ENCODE measurements at places on chromosomes 3 and 15.

DNA sequence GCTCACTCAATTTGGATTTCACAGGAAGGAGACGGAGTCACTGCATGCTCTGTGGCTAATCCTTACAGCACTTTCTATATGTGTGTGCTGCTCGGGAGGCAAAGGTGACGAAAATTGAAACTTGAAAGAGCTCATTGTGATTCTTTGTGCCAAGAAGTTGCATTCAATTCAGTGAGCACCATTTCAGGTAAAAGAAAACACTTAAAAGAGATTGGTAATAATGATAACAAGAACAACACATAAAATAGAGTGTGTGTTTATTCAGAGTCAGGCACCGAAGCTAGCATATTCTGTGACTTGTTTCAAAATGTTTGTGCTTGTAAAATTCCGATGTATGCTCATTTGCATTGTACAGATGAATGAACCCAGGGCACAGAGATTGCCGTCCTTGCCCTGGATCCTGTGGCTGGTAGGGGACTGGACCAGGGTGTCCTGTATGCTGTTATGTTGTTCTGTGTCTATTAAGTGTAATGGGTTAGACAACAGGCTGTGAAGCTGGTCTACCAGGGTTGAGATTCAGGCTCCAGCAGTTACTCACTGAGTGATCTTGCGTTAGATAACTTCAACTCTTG lies 193.3 kb upstream of the PROK2 start:
- DNase-seq = no peak
- no peak overlapping the region for H3K4me3 ChIP-seq
- H3K27me3 ChIP-seq = peaks cover 1% of the 10 kb centered on the region
- H3K4me1 ChIP-seq = no peaks in the 10 kb centered on the region

- no peak for DNase-seq
- H3K27me3 ChIP-seq = no peaks in the 10 kb centered on the region
- H3K4me1 ChIP-seq = peaks cover 7% of the 10 kb centered on the region
- H3K4me3 ChIP-seq = no peak overlapping the region
- no peak overlapping the region for H3K27ac ChIP-seq
Observed at GRCh38 chr3:150367757-150368156, 40.3 kb upstream of the TSC22D2 start.

DNA sequence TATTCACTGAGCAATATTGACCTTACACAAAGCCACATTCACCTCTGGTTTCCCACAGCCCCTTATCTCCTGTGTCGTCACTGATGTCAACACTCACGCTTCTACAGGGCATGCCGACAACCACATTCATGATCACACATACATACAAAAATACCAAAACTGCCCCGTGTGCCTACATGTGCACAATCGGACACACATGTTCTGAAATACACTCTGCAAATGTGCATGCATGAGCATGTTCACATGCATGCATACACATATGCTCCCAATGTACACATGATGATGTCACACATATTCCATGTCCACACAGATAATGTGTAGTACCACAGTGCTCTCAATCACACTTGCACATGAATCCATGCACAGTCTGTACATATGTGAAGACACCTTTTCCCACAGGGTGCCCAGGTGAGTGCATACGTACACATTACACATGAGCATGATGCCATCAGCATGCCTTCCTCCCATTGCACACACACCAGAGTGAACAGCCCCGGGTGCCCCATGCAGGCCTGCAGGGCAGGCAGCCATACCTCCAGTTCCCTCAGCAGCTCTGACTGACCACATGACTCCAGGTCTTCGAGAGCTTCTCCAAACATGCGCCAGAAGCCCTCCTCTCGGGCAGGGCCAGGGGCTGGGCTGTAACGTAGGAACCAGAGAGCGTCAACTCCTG lies 37.0 kb downstream of the GRIP2 start:
- no peak overlapping the region for H3K4me3 ChIP-seq
- H3K36me3 ChIP-seq = peaks cover 5% of the 10 kb centered on the region
- no peaks in the 10 kb centered on the region for H3K27me3 ChIP-seq
- no peak overlapping the region for H3K27ac ChIP-seq

GRCh38 chr3:38960953-38961622 lies 90.7 kb downstream of the SCN11A start:
- no peak overlapping the region for H3K4me3 ChIP-seq
- H3K27me3 ChIP-seq = peaks cover 2% of the 10 kb centered on the region
- H3K27ac ChIP-seq = no peak overlapping the region
- peak; percentile 65 for DNase-seq
- no peaks in the 10 kb centered on the region for H3K36me3 ChIP-seq

- no peak overlapping the region for H3K27ac ChIP-seq
- H3K27me3 ChIP-seq = peaks cover 1% of the 10 kb centered on the region
- DNase-seq = no peak
- H3K4me1 ChIP-seq = peaks cover 3% of the 10 kb centered on the region
Observed at GRCh38 chr3:142981108-142981507, 17.6 kb upstream of the PAQR9 start.

- H3K4me3 ChIP-seq = no peak overlapping the region
- no peaks in the 10 kb centered on the region for H3K36me3 ChIP-seq
- no peaks in the 10 kb centered on the region for H3K4me1 ChIP-seq
- no peaks in the 10 kb centered on the region for H3K27me3 ChIP-seq
Observed at GRCh38 chr3:43727930-43728329, 37.2 kb downstream of the ABHD5 start.

DNA sequence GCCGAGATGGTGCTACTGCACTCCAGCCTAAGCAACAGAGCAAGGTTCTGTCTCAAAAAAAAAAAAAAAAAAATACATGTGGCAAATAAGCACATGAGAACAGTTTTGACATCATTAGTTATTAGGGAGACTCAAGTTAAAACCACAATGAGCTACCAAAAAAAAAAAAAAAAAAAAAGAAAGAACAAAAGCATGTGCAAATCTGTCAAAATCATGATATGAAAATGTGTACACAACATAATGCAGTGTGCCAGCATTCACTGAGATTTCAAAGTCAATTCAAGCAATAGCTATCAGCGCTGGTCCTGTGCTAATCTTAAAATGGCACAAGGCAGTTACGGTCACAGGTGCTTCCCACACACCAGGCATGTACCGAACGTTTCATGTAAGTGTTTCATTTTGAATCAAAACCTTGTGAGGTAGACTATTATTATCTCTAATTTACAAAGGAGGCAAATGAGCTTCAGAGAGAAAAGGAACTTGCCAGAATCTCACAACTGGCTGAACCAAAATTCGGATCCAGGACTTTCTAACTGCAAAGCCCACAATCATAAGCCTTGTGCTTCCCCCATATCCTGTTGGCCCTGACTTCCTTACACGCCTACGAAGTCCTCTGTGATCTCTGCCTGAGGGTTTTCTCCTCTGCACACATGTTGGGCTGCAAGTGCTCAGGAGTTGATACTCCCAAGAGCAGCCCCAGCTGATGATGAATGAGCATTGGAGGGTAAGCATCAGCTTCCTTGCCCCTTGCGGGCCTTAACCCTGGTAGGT lies 200.1 kb upstream of the PROK2 start:
- H3K4me1 ChIP-seq = peaks cover 21% of the 10 kb centered on the region
- no peaks in the 10 kb centered on the region for H3K36me3 ChIP-seq
- DNase-seq = no peak
- H3K4me3 ChIP-seq = no peak overlapping the region
- H3K27me3 ChIP-seq = no peaks in the 10 kb centered on the region
- no peak overlapping the region for H3K27ac ChIP-seq

GRCh38 chr15:70291305-70292075 lies 193.8 kb upstream of the TLE3 start:
- no peak for DNase-seq
- peaks cover 19% of the 10 kb centered on the region for H3K4me1 ChIP-seq
- no peaks in the 10 kb centered on the region for H3K36me3 ChIP-seq
- H3K27me3 ChIP-seq = peaks cover 7% of the 10 kb centered on the region

DNA sequence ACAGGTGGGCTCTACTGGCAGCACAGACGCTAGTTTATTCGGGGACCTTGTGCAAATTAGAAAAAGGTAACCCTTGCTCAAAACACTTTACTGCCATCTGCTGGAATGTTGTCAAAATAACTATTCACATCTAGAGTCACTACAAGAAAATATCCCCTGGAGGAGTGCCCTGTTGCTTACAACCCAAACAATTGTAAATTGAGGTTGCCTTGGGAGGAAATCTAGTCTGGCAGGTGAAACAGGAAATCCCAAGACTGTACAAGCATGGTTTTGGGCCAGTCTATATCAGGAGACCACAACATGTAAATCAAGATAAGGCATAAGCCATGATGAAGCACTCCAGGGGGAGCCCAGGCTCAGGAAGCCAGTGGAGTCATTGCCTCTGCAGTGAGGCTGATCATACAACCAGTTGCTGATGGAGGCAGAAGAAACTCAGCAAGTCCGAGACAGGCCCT lies 136.8 kb upstream of the ACP3 start:
- H3K4me3 ChIP-seq = no peak overlapping the region
- H3K4me1 ChIP-seq = peaks cover 7% of the 10 kb centered on the region
- H3K36me3 ChIP-seq = no peaks in the 10 kb centered on the region
- no peaks in the 10 kb centered on the region for H3K27me3 ChIP-seq
- DNase-seq = peak; percentile 31
- no peak overlapping the region for H3K27ac ChIP-seq

DNA sequence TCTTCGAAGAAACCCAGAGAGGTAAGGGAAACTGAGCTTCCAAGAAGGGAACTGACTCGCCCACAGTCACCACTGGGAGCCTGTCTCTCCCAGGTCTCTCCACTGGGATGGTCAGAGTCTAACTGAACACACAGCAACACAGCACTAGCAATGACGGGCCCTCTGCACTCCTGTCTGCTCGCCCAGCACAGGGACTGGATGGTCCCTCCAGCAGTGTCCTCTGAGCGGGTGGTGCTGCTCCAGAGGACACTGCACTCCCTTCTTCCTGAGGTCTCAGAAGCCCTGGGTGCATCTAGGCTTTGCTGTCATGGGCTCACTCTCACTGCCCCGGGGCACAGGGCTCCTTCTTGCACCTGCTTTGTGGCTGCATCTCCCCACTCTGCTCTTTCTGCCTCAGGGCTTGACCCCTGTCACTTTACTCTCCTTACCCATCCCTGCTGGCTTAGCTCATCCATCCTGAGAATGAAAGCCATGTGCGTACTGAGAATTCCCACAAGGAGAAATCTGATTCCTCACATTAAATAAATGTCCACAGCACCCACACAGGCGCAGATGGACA lies 356.6 kb downstream of the GABRG3 start:
- no peak overlapping the region for H3K27ac ChIP-seq
- no peak for DNase-seq
- no peaks in the 10 kb centered on the region for H3K36me3 ChIP-seq
- no peaks in the 10 kb centered on the region for H3K4me1 ChIP-seq
- H3K27me3 ChIP-seq = no peaks in the 10 kb centered on the region
- no peak overlapping the region for H3K4me3 ChIP-seq

DNA sequence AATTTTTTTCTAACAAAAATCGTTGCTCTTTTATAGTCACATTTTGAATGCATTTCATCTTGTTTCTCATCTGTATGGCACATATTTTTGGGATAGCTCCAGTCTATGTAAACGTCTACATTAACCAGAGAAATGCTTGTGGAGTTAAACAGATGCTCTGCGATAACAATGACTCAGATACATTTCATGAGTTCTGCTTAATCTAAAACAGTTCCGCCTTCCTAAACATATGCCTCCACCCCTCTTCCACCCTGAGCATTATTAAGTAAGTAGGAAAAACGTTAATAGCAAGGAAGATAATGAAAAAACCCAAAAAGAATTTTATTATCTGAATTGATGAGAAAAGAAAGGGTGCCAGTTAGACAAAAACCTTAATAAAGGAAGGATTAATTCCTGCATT lies 396.1 kb downstream of the TUSC7 start:
- H3K27me3 ChIP-seq = no peaks in the 10 kb centered on the region
- no peaks in the 10 kb centered on the region for H3K36me3 ChIP-seq
- DNase-seq = no peak
- no peak overlapping the region for H3K4me3 ChIP-seq
- no peaks in the 10 kb centered on the region for H3K4me1 ChIP-seq
- H3K27ac ChIP-seq = no peak overlapping the region

- H3K27me3 ChIP-seq = peaks cover 2% of the 10 kb centered on the region
- no peak overlapping the region for H3K4me3 ChIP-seq
- no peak overlapping the region for H3K27ac ChIP-seq
- peaks cover 15% of the 10 kb centered on the region for H3K36me3 ChIP-seq
- H3K4me1 ChIP-seq = no peaks in the 10 kb centered on the region
Observed at GRCh38 chr3:10242182-10243065, 5.8 kb upstream of the TATDN2 start.

DNA sequence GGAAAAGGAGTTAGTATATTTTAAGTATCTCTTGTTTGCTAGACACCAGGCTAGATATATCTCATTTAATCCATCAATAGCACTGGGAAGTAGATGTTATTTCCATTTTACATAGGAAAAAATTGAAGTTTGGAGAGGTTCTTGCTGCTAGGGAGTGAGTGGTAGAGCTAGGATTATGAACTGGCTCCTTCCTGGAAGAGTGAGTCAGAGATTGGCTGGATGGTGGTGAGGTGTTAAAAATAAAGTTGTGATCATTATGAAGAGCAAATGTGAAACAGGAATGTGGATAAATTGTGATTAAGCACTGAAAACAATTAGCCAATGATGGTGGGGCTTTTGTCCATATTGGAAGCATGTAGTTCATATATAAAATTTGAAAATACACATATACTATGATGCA lies 234.2 kb downstream of the WNT5A start:
- H3K27me3 ChIP-seq = peaks cover 2% of the 10 kb centered on the region
- no peak overlapping the region for H3K27ac ChIP-seq
- H3K36me3 ChIP-seq = peaks cover 5% of the 10 kb centered on the region

GRCh38 chr15:41438206-41438605 lies 21.3 kb downstream of the RTF1 start:
- H3K36me3 ChIP-seq = peaks cover 13% of the 10 kb centered on the region
- no peaks in the 10 kb centered on the region for H3K4me1 ChIP-seq
- no peak overlapping the region for H3K4me3 ChIP-seq
- DNase-seq = no peak
- H3K27ac ChIP-seq = peak overlapping the region; percentile 48

- no peak overlapping the region for H3K27ac ChIP-seq
- no peaks in the 10 kb centered on the region for H3K27me3 ChIP-seq
- peaks cover 8% of the 10 kb centered on the region for H3K36me3 ChIP-seq
- no peak overlapping the region for H3K4me3 ChIP-seq
Observed at GRCh38 chr3:113421082-113421481, 20.2 kb downstream of the CFAP44 start.

DNA sequence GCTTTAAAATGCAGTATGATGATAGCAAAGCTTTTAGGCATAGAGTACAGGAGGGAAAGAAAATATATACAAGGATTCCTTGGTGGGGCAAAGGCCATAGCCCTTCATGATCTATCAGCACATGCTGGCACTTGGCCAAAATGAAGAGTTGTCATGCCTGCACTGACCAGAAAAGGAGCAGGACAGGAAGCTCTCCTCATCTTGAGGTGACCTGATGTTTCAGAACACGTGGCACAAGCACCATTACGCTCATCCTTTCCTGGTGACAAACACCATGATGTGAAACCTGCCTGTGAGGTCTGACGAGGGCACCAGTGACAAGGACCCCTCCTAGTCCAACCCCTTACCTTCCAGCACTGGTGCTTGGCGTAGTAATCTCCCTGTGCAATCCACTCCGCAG lies 77.9 kb upstream of the DCLK3 start:
- peaks cover 7% of the 10 kb centered on the region for H3K27me3 ChIP-seq
- no peak overlapping the region for H3K4me3 ChIP-seq
- H3K36me3 ChIP-seq = peaks cover 11% of the 10 kb centered on the region
- no peaks in the 10 kb centered on the region for H3K4me1 ChIP-seq
- no peak for DNase-seq
